ENCODE measurements at places on chromosomes 5 and 9.

- no peak for DNase-seq
These were observed 146.5 kb downstream of the CD180 start for GRCh38 chr5:67050125-67050524.

DNA sequence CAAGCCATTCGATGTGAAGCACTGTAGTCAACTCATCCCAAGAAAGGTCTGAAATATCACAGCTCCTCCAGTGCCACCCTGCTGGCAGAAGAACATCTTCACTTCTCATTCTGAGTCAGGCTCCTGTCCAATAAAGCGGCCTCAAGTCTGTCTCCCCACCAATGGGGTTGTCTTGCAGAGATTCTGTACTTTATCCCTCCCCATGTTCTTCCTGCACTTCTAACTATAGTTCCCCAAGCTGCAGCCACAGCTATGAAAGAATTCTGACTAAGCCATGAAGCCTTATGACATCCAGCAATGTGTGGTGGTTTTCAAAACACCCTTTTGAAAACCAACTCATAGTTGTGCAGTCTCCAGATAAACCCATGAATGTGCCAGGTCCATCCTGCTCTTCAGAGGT, 6.8 kb downstream of the MACROH2A1 start:
- no peak for DNase-seq

GRCh38 chr9:13648676-13649075, 369.2 kb upstream of the MPDZ start:
- DNase-seq: no peak

DNA sequence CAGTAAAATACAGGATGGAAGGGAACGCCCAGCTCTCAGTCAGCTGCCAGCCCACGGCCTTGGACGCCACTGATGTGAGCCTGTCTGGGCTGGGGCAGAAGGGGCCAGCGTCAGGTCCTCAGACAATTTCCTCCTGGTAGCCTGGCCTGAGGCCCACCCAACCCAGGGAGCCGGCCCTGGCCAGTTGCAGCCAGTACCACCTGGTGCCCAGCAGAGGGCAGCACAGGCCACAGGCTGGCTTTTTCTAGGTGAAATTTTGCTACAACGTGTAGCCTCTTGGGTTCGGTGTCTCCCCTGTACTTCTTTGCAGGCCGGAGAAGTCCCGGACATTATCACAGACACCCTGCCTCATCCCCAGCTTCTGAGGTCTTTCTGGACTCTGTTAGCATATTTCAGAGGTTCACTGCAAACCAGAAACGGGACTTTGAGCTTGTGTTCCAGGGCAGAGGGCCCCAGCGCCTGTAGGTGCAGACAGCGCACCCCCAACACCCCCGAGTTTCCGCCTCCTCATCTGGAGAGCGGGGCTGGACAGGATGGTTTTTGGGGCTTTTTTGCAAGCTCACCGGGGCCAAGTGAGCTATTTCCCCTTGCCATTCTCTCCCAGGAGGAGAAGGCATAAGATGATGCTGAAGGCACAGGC, 45.9 kb upstream of the KCNMB1 start:
- DNase-seq: no peak

GRCh38 chr5:124948062-124948753, 201.8 kb upstream of the ZNF608 start:
- DNase-seq: no peak

DNA sequence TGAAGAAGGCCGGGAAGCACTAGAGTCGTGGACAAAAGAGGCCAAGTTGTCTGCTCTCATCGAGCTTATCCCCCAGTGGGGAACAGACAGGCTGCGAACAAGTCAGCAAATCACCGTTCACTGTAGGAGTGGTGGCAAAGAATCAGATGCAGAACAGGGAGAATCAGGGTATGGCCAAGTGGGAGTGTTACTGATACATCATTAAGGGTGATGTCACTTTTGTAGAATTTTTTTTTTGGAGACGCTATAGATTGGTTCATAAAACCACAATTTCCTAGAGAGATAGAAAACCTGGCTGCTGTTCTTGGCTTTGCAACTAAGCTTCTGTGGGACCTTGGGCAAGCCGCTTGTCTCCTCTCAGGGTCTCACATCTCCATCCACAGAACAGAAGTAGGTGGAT, 21.3 kb downstream of the SPRY4 start:
- no peak for DNase-seq

- no peak for DNase-seq
These were observed 19.2 kb downstream of the TIGD6 start for GRCh38 chr5:149981206-149981605.

- no peak for DNase-seq
These were observed 560 bp downstream of the SCAI start for GRCh38 chr9:125142560-125143376.

GRCh38 chr9:137369911-137370764, 52.8 kb downstream of the EXD3 start:
- DNase-seq: no peak

GRCh38 chr5:96781031-96781971, 26.4 kb downstream of the ERAP1 start:
- DNase-seq: no peak

GRCh38 chr5:59732806-59733205, 160.7 kb downstream of the PDE4D start:
- DNase-seq: no peak

DNA sequence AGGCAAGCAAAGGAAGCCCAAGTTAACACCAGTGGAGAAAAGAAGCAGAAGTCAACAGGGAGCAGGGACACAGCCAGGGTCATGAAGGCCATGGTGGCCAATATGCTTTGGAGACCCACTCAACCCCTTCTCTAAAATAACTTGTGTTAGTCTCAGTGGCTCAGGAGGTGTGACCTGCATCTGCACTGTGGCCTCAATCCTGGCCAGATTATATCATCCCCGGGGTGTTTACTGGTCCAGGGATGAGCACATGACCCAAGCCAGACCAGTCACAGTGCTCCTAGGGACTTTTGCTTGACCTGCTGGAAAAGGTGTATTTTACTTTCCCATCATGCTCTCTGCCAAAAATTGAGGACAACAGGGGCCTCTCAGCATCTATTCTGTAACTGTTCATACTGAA, 105.2 kb downstream of the DPYSL3 start:
- DNase-seq: no peak

- no peak for DNase-seq
These were observed 625.4 kb upstream of the EDIL3 start for GRCh38 chr5:85010014-85010562.

DNA sequence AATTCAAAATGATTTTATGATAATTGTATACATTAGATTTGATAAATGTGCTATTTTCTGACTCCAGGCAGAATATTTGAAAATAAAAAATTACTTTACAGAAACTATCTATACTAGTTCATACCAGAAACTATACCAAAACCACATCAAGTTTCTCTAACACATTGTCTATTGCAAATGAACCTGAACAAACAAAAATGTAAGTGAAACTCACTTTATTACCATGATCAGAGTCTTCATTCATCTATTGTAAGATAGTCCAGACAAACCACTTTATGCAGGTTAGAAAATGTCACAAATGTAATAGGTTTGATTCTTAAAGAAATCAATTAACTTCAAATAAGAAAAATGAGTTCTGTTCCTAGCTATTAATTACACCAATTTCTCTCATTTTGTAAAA, 99.4 kb downstream of the OXCT1 start:
- no peak for DNase-seq

DNA sequence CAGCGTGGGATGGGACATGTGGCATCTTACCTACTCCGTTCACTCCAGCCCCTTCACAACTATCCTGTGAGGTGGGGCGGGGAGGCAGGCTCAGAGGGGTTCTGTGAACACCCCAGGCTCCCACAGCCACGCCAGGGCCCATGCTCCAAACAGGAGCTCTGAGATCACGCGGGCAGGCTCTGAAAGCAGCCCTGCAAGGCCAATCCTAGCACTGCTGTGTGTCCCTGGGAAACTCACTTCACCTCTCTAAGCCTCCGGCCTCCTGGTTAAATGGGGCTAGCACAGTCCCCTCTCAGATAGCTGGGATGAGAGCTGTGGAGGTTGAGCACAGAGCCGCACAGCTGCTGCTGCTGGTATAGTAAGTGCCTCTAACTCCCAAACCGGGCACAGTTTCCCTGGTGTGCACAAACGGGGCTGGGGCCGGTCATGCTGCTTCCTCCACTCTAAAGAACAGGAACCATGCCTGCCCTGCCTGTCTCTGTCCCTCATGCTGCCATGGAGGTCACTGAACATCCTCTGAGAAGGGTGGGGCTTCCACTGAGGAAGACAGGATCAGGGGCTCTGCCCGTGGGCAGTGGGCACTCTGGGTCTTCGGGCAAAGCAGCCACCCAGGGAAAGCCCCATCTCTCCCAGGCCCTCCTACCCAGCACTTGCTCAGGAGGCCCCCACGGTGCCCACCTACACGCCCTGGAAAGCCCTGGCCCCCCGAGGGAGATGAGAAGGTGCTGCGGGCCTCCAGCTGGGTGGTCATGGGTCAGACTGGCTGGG, 13.0 kb upstream of the ASS1 start:
- DNase-seq: no peak

GRCh38 chr5:71974622-71975021, 132.7 kb upstream of the MAP1B start:
- DNase-seq: no peak

- no peak for DNase-seq
These were observed 995.4 kb upstream of the WWC1 start for GRCh38 chr5:167296066-167296465.

- no peak for DNase-seq
These were observed 22.3 kb downstream of the OBP2B start for GRCh38 chr9:133186736-133187135.

DNA sequence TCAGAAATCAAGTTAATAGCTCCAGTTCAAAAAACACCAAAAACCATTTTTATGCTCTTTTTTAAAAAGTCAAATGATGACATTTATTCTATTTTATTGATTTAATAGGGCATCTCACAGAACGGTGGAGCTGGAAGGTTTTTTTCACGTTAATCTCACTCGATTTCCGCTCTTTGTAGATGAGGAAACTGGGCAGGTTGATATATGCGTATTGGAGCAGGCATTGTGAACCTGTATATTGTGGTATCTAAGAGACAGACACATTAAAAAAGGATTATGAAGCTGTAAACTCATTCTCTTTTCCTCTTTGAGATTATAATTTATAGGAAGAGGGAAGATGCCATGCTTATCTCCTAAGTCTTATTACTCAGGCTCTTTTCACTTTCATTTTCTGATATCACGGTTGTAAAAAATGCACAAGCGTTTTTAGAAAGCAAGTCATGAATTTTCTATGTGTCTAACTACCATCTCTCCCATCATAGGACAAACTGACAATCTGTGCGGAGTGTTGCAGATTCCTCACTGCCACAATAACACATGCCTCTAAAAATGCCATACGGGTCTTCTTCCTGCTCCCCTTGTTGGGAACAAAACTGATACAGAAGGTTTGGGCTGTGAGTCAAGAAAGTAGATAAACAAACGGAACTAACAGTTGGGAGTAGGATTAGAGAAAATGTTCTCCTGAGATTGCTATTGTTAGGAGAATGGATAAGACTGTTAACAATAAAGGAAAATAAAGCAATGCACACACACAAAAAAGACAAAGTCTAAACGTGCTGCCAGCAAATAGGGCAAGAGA, 1997.7 kb downstream of the MAT2B start:
- DNase-seq: no peak

DNA sequence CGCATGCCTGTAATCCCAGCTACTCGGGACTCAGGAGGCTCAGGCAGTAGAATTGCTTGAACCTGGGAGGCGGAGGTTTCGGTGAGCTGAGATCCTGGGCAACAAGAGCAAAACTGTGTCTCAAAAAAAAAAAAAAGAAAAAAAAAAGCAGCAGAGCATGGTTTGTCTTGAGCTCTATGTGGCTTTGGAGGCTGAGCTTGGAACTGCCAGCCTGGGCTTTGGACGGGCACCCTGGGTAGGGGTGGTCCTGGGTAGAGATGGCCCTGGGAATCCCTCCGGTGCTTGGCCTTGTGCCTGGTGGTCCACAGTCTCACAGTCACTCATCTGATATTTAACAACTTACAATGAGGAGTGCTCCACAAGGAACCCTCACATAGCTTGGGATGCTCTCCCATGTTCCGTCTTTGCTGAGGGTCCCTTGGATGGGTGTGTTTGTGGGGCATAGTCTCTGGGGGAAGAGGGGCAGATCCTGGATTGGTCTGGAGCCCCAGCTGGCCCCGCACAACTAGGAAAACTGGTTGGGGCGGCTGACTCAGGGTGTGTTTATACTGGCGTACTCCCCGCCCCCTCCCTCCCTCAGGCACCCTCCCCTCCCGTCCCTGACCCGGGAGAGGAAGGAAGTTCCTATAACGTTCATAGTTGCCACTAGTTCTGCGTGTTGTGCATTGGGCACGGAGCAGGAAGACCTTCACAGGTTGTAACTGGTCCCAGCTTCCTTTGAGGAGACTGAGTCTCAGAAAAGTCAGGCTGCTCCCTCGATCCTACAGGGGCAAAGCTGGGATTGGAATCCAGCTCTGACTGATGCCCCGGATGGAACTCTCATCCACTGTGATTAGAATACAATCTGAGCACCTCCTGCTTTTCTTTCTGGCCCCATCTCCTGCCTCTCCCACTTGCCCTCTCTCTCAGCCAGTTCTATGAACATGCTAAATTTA, 11.2 kb downstream of the IER5L start:
- peak; percentile 38 for DNase-seq

GRCh38 chr5:33969572-33970452, 14.7 kb downstream of the SLC45A2 start:
- DNase-seq: no peak

- no peak for DNase-seq
These were observed 518 bp downstream of the ERBIN start for GRCh38 chr5:65926893-65927292.

- DNase-seq: no peak
These were observed 176.0 kb downstream of the ATP10B start for GRCh38 chr5:160675988-160676387.

- DNase-seq: no peak
These were observed 34.1 kb downstream of the ZMAT2 start for GRCh38 chr5:140734354-140734753.

- DNase-seq: no peak
These were observed 57.9 kb downstream of the FAM78A start for GRCh38 chr9:131218370-131218769.

GRCh38 chr5:141338538-141339306, at the start of gene PCDHGA2:
Gene PCDHGA2, plus strand, starts transcription at chr5:141338760.
- DNase-seq: no peak

Measured in esophagus squamous epithelium (tissue), 5 donors.